ENCODE measurements at places on chromosomes 12 and 14.

DNA sequence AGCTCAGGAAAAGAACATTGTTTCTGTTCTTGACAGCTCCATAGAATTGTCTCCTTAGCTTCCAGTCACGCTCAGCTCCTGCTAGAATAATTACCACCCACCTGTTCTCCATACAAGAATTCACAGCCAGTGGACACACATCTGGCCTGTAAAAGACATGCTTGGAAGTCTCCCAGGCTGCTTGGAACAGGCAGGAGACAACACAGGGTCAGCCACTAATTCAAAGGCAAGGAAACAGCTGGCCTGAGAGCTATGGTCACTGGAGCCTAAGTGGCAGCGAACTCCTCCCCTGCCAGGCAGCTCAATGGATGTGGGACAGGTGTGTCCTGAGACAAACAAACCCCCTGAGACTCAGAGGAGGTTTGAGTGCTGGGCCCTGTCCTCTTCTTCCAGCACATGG, 22.9 kb upstream of the LTBP2 start:
- DNase-seq, result no peak

- DNase-seq, result no peak
These were observed 174.2 kb downstream of the PPM1H start for GRCh38 chr12:62760779-62761178.

DNA sequence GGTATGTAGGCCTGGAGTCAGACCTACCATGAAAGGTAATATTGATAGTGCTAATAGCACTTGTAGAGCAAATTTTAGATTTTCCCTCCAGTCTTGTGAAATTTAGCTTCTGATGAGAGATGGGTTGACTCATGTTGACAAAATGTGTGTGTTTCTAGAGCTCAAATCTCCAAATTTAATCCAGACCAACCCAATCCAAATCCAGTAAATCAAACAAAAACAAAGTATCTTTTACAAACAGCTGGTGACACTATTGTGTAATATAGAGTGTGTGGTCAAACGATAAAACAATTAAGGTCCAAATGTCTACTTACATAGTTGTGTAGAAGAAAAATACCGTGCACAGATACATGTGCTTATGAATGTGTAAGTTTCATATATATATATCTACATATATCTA, 63.4 kb upstream of the KITLG start:
- no peak for DNase-seq

DNA sequence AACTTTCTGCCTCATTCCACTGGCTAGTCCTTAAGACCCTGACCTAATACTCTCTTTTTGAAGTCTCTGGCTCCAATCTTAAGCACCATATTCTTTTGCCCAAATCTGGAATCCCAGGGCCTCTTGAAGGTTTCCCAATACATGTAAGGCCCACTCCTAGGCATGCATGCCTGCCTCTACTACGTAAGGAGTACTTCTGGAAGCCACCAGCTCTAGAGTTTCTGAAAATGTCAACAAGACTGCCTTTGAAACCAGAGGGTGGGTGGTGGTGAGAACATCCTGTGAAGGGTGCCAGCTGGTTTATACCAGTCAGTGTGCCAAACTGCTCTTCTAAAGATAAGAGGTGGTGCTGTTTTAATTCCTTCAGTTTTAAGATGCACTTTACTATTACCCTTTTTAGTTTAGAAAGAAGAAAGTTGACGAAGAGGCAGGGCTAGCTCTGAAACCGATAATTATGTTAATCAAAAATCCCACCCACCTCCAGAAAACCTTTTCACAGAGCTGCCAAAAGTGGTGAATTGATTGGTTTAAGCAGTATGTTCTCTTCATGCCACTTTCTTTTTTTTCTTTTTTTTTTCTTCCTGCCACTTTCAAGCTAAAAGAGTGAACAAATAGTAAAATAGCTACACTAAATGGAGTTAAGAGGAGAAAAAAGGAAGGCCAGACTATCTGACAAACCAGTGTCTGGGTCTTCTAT, 8.7 kb upstream of the WDR89 start:
- DNase-seq, result peak; percentile 42

- no peak for DNase-seq
These were observed 82.7 kb upstream of the ESRRB start for GRCh38 chr14:76293221-76293620.

- DNase-seq, result no peak
These were observed 443.2 kb upstream of the TMEM132C start for GRCh38 chr12:127823801-127824200.

DNA sequence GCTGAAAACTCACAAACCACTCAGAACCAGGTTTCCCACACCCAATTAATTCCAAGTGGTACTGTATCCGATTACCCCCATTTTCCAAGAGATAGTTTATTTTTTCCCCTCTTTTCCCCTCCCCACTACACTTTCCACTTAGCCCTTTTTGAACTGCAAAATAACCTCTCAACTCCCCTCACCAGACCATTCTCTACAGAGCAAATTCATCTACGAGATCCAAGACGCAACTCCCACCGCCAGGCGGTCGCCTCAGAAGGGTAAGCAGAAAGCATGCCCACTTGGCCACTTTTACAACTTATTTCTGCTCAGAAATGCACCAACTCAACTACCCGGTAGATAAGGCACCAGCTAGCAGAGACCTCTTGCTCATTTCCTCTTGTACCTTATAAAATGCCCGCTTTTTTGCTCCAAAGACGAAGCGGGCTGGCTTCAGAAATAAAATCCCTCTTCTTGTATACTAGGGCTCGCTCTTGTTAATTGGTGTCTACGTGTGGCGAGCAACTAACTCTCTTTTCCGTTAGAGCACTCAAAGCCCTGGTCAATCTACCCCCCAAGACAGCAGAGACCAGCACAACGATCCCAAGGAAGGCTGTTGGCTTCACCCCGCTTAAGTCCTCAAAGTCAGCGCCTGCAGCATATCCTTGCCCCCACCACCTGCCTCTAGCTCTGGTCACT, 910 bp upstream of the SRP54 start:
- DNase-seq, result peak; percentile 56

DNA sequence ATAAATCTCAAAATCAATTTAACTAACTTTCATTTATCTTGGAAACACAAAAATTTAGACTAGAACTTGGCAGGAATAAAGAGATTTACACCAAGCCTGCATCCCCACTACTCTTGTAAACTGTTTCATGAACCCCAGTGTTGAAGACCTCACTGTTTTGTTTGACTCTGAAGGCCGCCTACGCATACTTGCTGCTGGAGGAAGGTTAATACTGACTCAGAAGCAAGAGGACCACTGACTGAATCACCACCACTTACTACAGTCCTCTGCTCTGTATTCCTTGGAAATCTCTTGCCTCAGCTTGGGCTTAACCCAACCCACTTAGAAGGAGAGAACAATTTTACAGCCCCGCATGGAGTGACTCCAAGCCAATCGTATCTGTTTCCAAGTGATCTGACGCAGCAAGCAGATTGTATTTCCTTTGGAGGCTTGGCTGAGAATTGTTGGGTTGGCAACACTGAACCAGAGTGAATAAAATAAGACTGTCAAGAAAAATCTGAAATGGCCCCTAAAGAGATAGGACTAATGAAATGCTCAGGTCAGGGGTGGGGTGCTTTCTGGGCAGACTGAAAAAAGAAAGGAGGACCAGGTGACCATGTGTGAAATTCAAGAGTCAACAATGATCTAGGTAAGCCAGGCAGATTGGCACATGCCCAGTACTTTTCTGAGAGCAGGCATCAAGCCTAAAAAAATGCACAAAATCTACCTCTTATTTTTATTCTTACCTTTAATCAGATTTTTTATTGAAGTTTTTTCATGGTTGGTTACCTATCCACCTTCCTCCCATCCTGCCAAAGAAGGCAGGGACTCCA, 248.6 kb downstream of the ZFP36L1 start:
- DNase-seq, result no peak

DNA sequence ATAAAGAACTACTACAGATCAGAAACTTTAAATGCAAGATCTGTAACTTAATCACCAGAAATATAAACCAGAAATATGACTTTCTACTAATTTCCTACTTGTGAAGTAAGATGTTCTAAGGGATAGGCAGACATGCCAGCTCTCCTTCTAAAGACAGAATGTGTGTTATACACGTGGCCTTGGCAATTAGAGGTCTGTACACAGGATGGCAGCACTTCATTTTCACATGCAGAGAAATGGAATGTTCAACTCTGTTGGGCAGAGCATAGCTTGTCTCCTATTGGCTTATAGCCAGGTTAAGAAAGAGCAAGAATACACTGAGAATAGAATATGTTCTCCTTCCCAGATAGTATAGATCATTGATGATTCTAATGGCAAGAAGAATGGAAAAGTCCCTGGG, 403.8 kb downstream of the DAD1 start:
- no peak for DNase-seq

DNA sequence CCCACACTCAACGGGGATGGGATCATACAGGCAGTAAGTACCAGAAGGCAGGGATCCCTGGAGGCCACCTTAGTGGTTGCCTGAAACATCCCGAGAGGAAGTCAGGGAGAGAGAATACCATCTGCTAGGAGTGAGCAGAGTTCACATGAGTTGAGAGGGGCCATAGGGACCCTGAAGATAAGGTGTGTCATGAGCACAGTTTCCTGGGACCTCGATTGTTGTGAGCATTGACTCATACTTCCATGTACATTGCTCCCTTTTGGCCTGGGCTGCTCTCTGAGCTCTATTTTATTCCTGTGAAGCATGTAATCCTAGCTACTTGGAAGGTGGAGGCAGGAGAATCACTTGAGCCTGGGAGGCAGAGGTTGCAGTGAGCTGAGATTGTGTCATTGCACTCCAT, 120.5 kb downstream of the TBC1D30 start:
- DNase-seq, result no peak

DNA sequence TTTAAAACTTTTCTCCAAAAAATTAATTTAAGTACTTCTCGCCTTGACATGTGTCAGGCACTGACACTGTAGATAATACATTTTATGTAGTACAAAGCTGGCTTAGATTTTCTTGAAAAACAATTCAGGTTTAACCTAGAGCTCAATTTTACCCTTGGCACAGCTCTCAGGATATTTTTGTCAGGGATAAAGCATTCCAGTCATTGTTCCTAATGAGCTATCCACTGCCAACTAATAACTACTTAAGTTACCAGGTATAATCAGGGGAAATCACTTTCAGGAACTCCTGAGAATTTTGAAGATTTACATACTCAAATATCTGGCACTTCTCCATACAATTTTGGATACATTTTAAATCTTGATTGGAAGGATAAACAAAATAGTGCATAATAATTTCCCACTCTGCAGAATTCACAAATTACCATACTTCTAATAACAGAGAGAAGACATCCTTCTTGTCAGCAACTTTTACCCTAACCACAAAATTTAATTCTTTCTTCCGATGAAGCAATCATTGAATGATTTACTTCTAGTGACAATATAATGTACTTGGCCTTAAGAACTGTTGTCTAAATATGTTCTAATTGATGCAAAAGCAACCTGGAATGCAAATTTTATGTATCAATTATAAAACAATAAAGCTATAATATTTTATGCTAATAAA, 4.8 kb downstream of the RASSF9 start:
- DNase-seq, result no peak

DNA sequence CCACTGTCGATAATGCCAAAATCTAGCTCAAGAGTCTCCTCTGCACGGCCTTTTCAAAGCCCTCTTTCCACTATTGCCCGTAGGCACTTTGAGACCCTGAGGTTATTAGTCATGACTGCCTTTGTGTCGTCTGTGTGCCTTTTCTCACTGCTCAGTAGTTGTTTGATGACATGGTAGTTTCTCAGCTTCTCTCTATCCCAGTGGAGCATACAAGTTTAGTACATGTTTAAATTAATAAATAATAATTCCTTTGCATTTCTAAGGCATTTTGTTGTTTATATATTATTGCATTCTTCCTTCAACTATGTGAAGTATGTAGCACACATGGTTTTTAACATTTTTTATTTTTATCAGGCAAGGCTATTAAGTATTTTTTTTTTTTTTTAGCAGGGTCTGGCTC, 458.1 kb downstream of the PCNX1 start:
- no peak for DNase-seq

- DNase-seq, result no peak
These were observed 28.2 kb downstream of the GYS2 start for GRCh38 chr12:21576431-21576830.

DNA sequence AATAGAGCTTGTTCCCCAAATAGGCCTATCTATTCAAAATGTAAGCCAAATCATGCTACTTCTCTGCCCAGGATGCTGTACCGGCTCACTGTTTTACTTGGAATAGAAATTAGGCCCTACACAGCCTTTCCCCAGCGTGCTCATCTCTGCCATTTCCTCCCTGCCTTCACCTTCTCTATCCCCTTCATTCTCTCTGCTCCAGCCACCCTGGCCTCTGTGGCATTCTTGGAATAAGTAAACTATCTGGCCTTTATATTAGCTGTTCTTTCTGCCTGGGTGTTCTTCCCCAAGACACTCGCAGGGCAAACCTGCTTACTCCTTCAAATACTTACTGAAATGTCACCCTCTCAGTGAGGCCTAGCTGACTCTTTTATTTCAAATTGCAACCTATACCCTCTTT, 30.9 kb upstream of the DYRK2 start:
- DNase-seq, result no peak

- DNase-seq, result no peak
These were observed 177.6 kb downstream of the TMEM132C start for GRCh38 chr12:128444598-128444997.

GRCh38 chr12:132386926-132387497, 57.6 kb upstream of the GALNT9 start:
- no peak for DNase-seq

GRCh38 chr14:86357876-86358275, 827.9 kb downstream of the FLRT2 start:
- DNase-seq, result no peak

DNA sequence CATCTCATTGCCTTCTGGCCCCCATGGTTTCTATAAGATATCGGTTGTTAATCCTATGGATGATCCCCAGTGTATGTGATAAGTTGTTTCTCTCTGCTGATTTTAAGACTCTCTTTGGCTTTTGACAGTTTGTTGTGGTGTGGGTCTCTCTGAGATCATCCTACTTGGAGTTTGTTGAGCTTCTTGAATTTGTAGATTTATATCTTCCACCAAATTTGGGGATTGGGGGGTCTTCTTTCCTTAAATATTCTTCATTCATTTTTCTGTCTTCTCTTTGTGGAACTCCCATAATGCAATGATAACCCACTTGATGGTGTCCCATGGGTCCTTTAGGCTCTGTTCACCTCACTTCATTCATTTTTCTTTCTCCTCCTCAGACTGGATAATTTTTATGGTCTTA, 20.0 kb upstream of the BBS10 start:
- DNase-seq, result no peak

DNA sequence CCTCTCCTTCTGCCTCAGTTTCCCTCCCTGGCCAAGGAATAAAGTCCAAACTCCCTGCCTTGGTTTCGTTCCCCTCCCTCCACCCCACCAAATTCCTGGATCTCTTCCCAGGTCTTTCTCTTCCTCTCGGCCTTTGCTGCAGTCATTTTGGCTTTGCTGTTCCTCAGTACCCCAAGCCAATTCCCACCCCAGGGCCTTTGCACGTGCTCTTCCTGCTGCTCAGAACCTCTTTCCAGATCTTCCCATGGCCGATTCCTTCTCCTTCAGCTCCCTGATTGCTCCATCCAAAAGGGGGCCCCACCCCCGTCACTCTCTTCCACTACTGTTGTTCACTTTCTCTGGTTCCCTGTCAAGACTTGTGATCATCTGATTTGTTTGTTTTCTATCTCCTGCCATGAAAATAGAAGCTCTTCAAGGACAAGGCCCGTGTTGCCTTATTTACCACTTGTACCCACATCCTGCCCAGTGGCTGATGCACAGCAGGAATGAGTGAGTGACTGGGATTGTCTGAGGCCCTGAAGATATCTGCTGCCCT, 3.1 kb downstream of the HNF1A start:
- DNase-seq, result no peak

GRCh38 chr14:99563749-99564129, 40.3 kb downstream of the CCDC85C start:
- no peak for DNase-seq

All from stimulated activated CD4-positive, alpha-beta T cell treated with anti-CD3 and anti-CD28 coated beads, Interleukin-15, amount 100 ng/mL, for 24 hours (primary cell).